ENCODE measurements at places on chromosomes 2 and 18. TPM values are rescaled to one million over a fixed set of nuclear protein-coding genes. Genes with fewer than 3 reads are reported as not detected.

The ANKAR gene
- 10.5 TPM for total RNA-seq

The DNER gene
- total RNA-seq = 0.26 TPM

The RTP5 gene
- not detected for total RNA-seq

The MBP gene
- total RNA-seq = 3.6 TPM

The STPG4 gene
- 0.33 TPM for total RNA-seq

The YES1 gene
- 49.5 TPM for total RNA-seq

The GNAL gene
- total RNA-seq = 0.77 TPM

The UGT1A3 gene
- total RNA-seq = not detected

The CNRIP1 gene
- 39.8 TPM for total RNA-seq

The LIMS4 gene
- total RNA-seq = 0.26 TPM

The REG1B gene
- total RNA-seq = not detected

The SLC23A3 gene
- 1.8 TPM for total RNA-seq

The DCDC2C gene
- not detected for total RNA-seq

The NYAP2 gene
- not detected for total RNA-seq

The FAM237A gene
- total RNA-seq = not detected

The C18orf54 gene
- total RNA-seq = 3.3 TPM

The SNORC gene
- total RNA-seq = 0.83 TPM

The COL3A1 gene
- 925 TPM for total RNA-seq

The ALPI gene
- total RNA-seq = not detected
